Head of caudate nucleus (tissue), 42 donors: ENCODE measurements at places on chromosomes 6 and 20.

DNA sequence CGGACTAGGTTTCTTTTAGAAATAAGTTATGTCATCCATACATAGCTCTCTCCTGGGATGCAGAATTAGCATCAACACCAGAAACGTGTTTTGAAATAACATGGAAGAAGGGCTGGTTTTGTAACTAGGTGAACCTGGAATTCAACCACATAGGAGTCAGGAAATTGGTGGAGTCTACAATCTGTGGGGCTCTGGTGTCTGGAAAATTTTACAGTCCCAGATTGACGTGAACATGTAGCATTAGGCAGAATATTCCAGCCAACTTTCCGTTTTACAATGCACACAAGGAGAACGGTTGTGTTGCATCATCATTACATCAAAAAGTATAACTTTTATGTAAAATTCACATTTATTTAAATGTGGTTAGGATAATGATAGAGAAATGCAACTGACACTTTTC is 1.9 kb downstream of the KCNQ5 start:
- DNase-seq: no peak

DNA sequence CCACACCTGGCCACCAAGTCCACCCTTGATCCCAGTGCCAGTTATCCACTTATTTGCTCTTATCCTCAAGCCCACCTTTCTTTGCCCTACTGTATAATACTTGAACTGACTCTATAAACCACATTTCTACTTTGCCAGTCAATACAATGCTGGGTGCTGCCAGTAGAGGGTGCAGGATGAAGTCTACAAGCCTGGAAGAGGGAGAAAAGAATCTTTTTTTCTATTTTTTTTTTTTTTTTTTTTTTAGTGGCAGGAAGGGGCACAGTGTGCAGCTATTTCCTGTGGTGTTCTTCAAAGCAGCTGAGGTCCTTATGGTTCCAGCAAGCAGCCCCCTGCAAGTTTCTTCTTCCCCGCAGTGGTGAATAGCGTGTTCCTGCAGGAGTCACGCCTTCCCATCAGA is 22.2 kb upstream of the GABRR1 start:
- DNase-seq: no peak

GRCh38 chr6:137827977-137828810 is 38.9 kb upstream of the TNFAIP3 start:
- no peak for DNase-seq

GRCh38 chr20:63080411-63080810 is 73.6 kb upstream of the BHLHE23 start:
- DNase-seq: no peak

- DNase-seq: no peak
Observed at GRCh38 chr20:16419138-16419715, 154.0 kb downstream of the KIF16B start.

GRCh38 chr6:1784422-1784884 is 174.7 kb downstream of the FOXC1 start:
- DNase-seq: no peak

DNA sequence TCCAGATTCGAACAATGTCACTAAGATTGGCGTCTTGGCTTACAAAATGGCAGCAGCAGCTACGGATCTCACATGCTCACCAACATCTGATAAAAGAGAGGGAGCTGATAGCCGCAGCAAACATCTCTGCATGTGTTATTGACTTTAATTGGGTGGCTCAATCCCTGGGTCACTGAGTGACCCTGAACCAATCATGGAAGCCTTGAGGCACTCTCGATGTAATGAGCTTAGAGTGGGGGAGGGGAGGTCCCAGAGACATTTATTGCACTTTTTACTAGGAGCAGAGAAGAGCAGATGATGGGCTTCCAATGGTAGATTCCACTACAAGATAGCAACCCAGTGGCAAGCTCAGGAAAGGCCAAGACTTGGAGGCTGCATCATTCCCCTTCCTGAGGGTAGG is 238.7 kb downstream of the BMP7 start:
- DNase-seq: no peak

GRCh38 chr6:26502165-26502564 is 2.1 kb downstream of the BTN1A1 start:
- DNase-seq: no peak

GRCh38 chr6:96794980-96795379 is 42.3 kb downstream of the GPR63 start:
- DNase-seq: no peak

- DNase-seq: no peak
Observed at GRCh38 chr20:48758206-48758820, 69.5 kb downstream of the PREX1 start.

DNA sequence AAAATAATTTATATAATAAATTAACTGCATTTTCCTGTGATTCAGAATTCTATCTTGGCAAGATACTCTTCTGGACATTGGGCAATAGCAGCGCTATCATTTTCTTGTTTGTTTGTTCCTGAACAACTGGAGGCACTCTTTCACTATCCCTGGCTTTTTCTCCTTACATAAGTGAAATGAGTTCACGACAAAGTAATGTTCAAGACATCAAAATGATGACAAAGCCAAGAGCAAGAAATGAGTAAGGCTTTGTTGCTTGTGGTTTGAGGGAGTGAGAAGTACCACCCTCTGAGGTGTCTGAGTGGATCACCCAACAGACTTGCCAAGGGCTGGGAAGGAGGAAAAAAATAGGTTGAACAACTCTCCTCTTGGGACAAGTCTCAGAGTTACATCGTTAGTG is 466.6 kb upstream of the JAG1 start:
- DNase-seq: no peak

DNA sequence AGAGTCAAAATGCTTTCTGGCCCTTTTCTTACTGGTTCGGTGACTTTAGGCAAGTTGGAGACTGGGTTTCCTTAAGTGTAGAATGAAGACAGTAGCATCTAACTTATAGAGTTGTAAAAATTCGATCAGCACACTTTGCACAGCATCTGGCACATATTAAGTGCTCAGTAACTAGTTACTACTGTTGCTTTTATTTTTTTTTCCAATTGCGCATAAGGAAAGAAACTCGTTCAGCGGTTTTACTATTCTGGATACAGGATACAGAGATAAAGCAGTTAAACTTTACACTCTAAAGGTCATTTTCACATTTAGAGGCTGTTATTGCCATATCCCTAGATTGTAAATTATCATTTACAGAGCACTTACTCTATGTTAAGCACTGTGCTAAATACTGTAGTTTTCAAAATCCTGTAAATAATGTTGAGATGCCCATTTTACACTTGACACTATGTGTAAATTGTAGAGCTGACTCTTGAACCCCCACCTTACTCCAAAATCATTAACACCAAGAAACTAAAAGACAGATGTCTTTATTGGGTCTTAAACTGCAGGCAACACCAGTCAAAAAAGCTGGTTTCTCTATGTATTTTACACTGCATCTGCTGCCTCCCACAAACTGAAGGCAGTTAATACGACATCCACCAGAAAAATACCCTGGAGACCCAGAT is 886 bp downstream of the ROMO1 start:
- DNase-seq: no peak

DNA sequence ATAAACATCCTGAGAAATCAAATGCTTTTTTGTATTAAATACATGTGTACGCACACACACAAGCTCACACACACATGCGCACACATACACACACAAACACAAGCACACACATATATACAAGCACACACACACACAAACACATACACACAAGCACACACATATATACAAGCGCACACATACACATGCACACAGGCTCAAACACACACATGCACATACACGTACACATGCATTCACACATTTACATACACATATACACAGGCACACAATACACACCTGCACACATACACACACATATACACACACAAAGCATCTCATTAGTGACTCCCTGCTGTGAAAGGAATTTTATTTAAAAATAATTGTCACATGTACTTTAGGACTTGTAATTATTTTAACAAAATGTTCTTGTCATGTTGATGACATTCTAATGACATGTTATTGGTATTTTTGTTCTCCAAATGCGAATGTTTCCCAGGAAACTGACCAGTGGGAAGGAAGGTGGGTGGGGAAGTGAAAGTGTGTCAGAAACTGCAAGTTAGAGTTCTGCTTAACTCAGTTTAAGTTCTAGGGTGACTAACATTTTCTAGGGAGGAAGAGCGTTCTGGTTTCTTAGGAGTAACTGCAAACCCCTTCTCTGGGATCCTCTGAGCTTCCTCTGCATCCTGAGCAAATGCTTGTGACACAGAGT is 113.9 kb upstream of the ZNF217 start:
- DNase-seq: no peak

DNA sequence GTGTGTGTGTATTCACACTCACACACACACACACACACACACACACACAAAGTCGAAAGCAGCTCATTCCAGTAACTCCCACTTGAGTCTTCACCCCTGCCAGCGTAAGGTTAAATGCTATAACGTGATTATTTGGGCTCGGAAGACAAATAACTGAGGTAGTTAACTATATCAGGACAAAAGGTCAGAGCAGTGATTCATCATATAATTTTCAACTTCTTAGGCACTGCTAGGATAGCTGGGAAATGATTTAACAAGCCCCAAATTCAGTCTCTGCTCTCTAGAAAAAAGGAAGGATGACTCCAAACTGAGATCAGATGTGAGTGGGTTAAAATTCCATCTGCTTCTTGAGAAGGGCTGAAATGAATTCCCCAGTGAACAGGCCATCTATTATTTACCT is 30.7 kb downstream of the HDGFL1 start:
- no peak for DNase-seq

DNA sequence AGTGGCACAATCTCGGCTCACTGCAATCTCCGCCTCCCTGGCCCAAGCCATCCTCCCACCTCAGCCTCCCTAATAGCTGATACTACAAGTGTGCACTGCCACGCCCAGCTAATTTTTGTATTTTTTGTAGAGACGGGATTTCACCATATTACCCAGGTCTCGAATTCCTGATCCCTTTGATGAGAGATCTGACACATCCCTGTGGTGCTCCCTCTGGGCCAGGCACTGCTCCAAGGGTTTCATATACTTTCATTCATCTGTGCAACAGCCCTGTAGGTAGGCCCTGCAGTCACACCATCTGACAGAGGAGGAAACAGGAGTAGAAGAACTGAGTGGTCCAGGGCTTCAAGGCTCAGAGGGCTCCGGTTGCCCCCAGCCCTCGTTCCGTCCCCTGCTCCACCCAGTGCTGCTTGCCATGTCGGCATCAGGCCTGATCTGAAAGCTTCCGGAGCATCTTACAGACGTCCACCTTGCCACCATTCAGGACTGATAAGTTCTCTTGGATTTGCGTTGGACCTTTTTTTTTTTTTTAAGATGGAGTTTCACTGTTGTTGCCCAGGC is 3.3 kb downstream of the ZGPAT start:
- DNase-seq: no peak

DNA sequence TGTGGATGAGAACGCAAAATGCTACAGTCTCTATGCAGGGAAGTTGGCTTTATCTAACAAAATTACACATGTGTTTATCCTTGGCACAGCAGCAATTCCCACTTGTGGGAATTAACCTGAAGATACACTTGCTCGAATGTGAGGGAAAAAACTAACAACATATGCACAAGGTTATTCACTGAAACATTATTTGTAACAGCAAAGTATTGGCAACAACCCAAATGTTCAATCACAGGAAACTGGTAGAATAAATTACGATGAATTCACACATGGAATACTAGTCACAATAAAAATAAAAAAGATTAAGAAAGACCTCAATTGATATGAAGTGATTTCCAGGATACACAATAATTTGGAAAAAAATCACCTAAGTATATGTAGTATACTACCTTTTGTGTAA is 68.1 kb upstream of the OGFRL1 start:
- DNase-seq: no peak

DNA sequence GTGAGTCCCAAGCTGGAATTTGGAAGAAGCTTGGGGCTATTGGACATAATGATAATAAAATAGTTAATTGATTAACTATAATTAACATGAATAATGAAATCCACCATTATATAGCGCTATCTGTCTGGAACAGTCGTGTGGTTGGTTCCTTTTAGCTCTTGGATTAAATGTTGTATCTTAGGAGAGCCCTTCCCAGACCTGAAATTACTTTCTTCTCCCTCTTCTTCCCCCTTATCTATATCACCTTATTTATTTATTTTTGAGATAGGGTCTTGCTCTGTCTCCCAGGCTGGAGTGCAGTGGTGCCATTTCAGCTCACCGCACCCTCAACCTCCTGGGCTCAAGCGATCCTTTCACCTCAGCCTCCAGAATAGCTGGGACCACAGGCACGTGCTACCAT is 64.6 kb downstream of the NCOA3 start:
- no peak for DNase-seq

DNA sequence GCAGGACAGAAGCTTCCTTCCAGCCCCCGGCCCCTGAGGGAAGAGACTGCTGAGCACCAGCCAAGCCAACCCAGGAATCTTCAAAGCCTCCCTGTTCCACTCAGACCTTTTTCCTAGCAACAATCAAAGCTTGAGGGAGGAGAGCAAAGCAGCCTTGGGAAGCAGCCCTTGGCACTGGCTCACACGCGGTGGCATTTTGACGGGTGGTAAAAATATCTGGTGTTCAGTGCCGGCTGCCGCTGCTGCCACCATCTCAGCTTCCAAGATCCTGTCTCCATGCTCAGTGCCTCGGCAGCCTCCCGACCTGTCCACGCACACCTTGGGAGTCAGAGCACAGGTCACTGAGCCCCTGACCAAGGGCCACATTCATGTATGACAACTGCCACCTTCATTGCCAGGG is 170.1 kb downstream of the LRFN2 start:
- no peak for DNase-seq

DNA sequence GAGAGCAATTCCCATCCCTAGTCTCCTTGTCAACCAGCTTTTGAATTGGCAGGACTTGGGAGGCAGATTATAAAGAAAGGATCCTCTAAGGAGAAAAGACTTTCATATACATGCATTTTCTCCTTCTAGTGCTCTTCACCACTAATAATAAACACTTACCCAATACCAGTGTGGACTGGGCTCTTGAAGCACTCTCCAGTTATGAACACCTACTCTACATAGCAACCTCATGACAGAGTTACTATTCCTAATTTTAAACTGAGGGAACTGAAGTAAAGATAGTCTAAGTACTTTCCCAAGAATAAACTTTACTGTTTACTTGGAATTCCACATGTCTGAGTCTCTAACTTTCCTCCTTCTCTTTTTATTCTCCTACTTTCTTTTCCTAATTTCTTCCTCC is 4.8 kb downstream of the COL9A1 start:
- DNase-seq: no peak

DNA sequence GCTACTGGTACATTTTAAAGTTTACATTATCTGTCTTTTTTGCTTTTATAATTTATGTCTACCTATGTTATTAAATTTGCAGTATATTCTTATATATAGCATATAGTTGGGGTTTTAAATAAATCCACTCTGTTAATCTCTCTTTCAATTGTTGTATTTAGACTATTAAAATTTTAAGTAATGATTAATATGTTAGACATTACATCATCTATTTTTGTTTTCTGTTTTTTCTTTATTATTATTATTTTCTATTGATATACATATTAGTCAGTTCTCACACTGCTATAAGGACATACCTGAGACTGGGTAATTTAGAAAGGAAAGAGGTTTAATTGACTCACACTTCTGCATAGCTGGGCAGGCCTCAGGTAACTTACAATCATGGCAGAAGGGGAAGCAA is 1338.2 kb upstream of the GJE1 start:
- no peak for DNase-seq

DNA sequence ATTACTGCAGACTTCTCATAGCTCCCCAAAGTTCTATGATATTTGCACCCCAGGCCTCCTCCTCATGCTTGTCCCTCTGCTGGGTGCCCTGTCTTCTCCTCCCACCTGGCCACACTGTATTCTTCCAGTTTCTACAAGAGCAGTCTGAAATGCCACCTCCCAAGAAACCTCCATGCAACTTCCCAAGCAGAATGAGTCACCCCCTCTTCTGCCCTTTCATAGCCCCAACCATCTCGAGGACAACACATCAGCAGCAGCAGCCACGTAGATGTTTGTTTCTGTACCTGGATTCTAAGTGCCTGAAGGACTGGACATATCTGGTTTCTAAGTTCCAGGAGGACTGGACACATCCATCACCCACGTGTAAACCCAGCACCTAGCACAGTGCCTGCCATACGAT is 6.6 kb upstream of the ULBP2 start:
- DNase-seq: no peak
